ENCODE measurements at places on chromosomes 1 and 21.

DNA sequence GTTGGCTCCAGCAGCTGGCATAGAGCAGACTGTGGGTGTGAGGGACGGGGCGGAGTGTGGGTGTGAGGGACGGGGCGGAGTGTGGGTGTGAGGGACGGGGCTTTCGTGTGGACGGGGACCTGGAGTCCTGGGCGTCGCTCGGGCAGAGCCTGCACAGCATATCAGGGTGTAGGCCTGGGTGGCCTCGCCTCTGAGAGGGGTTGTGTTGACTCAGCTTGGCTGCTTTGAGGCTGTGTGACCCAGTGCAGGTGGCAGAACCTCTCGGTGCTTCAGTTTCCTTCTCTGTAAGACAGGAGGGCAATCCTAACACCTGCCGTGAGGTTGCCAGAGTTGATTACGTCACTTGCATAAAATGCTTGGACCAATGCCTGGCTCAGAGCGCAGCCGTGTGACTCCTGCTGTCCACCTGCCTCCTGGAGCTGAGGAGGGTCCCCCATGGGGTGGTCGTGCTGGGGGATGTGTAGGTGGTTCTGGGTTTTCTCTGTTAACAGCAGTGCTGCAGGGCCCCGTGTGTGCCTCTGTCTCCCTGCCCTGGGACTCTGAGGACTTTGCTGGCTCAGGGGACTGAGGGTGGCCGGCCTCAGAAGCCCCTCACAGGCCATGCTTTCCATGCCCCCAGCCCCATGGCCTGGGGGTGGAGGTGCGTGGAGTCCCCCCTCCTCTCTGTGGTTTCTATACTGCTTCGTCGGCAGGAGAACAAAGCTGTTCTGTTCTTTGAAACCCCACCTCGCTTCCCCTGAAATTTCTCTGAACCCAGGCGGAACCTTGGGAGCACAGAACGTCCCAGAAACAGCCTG, 15.4 kb downstream of the PDXK start:
- DNase-seq, result no peak

- DNase-seq, result no peak
Measured at GRCh38 chr1:218350801-218351266, 5.7 kb downstream of the TGFB2 start.

- DNase-seq, result no peak
Measured at GRCh38 chr1:3127738-3128137, 58.7 kb downstream of the PRDM16 start.

GRCh38 chr1:160144921-160145320, 6.5 kb upstream of the ATP1A4 start:
- no peak for DNase-seq

- DNase-seq, result no peak
Measured at GRCh38 chr1:22662986-22663408, 10.0 kb downstream of the C1QB start.

DNA sequence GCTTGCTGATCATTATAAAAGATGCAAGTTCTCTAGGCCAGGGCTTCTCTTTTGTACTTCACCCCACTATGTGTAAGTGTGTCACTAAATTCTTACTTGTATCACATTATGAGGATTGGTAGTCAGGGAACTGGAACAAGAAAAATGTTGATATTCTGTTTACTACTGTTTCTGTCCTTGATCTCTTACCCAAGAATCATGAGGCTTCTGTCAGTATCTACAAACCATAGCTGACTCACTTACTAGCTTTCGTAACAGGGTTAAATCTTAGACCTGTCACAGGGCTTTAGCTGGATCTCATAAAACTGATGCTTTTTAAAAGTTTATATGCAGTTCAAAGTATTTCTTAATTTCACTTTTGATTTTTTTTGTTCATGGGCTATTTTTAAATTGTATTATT, 681.2 kb downstream of the PLPP3 start:
- no peak for DNase-seq

- DNase-seq, result no peak
Measured at GRCh38 chr1:218346391-218347204, 1.5 kb downstream of the TGFB2 start.

DNA sequence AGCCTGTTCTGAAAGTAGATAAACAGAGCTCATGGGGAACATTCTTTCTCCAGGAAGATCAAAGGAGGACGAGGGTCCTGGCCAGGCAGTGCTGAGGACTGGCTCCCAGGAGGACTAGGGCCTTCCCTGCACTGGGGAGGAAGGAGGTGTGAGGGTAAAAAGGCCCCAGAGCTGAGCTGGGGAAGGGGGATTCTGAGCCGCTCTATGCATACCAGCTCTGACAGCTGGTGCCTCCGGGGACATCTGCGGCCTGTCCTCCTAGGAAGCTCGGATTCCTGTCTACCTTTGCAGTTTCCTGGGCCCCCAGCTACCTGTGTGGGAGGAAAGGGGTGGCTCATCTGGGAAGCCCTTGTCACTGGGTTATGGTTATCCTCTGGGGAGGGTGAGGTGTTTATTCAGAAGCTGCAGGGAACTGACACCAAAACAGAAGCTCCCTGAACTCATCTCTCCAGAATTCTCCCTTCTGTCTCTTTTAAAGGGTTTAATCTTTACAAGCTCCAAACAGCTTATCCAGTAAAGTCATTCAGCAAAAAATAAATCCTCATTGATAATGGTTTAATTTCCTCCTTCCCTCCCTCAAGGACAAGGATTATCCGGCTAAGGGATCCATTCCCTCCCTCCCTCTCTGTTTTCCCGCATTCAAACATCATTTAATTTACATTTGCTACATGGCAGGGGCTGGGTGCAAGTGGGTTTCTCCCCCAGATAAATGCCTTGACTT, 31.0 kb downstream of the NENF start:
- no peak for DNase-seq

DNA sequence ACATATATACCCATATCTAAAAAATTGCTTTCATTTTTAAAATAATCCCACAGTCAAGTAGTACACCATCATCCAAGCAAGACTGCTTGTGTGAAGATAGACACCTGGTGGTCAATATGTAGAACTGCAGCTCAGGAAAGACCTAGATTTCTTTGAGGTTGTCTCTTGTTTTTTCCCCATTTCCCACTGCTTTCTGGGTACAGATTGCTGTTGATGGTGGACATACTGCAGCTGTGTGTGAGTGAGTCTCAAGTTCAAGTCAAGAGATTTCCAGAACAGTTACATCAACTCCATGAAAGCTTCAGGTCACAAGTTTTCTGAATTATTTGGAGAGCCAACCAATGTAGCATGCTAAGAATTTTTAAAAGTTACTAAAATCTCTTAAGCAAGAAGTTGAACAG, 306.4 kb downstream of the DUSP10 start:
- DNase-seq, result no peak

- DNase-seq, result no peak
Measured at GRCh38 chr21:42319851-42320572, 4.8 kb upstream of the TFF3 start.

GRCh38 chr21:46412521-46413364, 45.9 kb upstream of the DIP2A start:
- DNase-seq, result no peak

- DNase-seq, result no peak
Measured at GRCh38 chr21:33541105-33541711, 709 bp downstream of the GART start.

- DNase-seq, result no peak
Measured at GRCh38 chr21:34330055-34330454, 33.8 kb upstream of the KCNE2 start.

DNA sequence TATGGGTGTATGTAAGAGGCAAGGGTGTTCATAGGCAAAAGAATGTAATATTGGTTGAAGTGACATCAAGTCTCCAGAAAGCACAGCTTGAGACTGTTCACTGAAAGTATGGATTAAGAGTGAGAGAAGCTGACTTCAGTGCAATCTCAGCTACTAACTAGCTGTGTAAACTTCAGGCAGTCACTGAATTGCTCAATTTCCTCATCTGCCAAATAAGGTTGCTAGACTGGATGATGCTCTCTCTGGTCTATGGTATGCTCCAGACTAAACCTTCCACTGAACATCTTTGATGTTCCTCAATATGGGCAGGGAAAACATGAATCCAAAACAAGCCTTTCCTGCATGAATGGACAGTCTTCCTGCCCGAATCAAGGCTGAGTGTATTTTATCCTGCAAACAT, 111.8 kb upstream of the USH2A start:
- DNase-seq, result no peak

GRCh38 chr21:44379991-44380865, 26.8 kb downstream of the TRPM2 start:
- DNase-seq, result no peak

- peak; percentile 44 for DNase-seq
Measured at GRCh38 chr1:26282401-26282918, 2.6 kb downstream of the SH3BGRL3 start.

DNA sequence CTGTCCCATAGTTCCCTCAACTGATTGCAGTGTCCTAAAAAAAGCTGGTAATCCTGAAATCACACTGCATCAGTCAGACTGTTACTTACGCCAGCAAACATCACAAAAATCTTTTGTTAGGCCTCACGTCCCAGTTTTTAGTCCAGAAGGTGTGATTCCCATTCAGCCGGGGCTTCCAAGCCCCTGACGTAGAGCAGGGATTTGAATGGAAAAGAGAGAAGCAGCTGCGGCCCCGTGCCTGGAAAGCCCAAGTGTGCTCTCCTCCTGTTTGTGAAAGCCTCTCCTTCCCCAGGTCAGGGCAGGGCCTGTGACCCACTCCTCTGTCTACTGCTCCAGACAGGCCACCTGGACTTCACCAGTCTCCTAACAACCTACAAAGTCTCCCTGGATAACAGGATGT, 20.7 kb downstream of the KCNA10 start:
- DNase-seq, result no peak

DNA sequence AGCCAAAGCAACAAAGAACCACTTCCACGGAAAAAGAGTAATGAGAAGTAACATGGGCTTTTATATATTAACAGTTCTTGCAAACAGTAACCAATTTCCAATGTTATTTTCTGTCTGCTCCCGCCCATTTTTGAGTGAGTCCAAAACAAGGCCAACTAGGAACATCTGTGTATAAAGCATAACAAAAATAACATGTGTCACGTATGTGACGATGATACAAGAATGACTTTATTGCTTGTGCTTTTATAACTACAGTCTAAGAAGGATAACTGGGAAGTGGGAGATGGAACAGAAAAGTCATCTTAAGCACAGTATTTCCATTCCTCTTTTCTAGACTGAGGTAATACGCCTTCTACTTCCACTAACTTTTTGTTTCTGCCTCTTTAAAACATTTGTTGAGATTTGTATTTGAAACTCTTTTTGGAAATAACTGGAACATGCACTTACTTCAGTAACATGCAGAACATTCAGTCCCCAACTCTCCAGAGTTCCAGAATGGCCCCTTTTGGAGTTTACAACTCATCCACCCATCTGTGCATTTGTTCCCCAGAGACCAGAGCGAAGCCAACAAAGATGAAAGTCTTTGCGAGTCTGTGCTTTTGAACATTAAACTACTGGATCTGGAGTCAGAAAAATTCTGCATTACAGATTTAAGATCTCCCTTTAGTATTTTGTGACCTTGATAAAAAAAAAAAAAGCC, 143.0 kb upstream of the ZRANB2 start:
- DNase-seq, result no peak

- DNase-seq, result no peak
Measured at GRCh38 chr1:24110642-24111261, 1.2 kb downstream of the MYOM3 start.

GRCh38 chr1:54986025-54986424, 5.6 kb downstream of the TMEM61 start:
- DNase-seq, result no peak

DNA sequence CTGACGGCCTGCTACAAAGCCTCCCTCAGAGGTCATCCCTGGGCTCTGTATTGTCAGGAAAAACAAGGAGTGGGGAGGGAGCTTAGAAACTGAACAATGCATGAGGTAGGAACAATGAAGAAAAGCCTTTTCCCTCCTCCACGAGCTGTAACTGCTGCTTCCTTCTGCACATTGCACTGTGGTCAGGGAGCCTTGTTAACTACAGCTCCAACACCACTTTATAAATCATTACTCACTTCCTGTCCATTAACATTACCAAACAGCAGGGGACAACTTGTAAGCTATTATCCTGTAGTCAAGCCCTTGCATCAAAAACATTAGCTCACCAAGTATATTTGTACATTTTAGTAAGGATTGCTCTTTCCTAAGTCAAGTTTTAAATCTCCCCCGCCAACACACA, 336.0 kb upstream of the NR5A2 start:
- no peak for DNase-seq

DNA sequence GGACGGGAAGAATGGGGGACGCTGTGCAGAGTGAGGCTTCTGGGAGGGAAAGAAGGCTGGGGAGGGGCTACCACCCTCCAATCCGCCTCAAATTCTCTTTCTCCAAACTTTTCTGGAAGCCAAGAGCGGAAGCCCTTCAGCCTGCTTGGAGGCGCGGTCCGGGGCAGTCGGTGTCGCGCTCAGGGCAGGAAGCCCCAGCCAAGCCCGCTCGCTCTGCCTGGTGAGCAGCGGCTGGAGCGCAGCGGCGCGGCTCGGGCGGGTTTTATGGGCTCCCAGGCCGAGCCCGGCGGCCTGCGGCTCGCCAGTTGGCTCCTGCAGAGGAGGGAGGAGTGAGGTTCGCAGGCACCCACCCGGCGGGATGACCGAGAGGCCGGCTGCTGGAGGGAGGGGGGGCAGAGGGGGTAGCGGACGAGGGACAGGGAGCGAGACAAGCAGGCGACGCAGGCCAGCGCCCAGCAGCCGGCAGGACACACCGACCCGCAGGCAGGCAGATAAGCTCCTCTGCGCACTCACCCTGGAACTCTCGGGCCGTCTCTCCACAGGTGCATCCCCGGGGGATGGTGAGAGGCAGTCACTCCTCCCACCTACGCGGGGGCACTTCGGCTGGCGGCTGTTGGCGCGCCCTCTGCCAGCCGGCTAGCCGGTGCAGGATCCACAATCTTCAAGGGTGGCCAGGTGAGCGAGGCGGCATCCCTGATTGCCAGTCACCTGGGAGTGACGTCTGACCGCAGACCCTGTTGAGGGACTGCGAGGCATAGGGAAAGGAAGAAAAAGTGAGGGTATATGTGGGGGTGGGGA, at the start of gene AVPR1B:
Gene AVPR1B, minus strand, starts transcription at position 238 of the 798 bp plus-strand sequence. CDS start 498 bp downstream, outside the sequence.
- no peak for DNase-seq

DNA sequence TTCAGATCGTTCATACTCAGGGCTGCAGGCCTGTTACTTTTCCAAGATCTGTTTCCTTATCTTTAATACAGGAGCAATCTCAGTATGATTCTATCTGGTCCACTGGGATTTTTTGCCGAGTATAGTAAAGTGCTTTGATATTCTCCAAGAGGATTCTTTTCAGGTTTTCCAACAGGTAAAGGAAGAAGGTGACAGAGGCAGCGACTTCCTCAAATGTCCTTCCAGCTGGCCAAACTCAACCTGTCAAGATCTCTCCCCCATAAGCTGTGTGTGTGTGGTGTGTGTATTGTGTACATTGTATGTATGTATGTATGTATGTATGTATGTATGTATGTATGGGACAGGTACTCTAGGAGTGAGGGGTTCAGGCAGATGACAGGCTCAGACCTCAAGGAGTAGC, 1.1 kb downstream of the AKR1A1 start:
- DNase-seq, result no peak

DNA sequence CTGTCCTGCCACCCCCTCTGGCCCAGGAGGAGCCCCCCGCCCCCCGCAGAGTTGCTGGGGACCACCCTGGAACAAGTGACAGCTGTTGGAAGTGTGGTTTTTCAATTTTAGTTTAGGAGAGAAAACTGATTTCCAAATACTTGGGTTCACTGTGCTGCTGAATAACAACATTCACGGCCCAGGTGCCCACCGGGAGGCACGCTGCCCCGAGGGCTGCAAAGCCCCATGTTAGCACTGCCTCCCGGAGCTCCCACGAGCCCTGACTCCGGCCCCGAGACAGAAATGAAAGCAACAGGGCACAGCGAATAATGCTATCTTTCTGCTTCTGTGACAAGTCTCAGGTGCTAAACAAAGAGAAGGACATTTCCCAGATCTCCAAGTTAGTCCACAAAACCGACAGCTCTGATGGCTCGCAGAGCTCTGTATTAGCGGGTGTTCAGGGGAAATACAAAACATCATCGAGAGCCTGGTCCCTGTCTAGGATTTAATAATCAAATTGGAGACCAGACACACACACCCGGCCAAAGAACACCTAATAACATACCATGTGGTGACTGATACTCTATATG, 451.5 kb downstream of the KIF26B start:
- no peak for DNase-seq
